Thoracic aorta (tissue), 2 donors: ENCODE measurements at places on chromosomes 5 and 9. TPM values are rescaled to one million over a fixed set of nuclear protein-coding genes. Genes with fewer than 3 reads are reported as not detected.

Gene NPR3
- total RNA-seq, result 25.7 TPM

Gene PCDHGB1
- total RNA-seq, result 11.4 TPM

Gene FOXD4L5
- total RNA-seq, result not detected

Gene TMEM232
- not detected for total RNA-seq

Gene FYB1
- 12.9 TPM for total RNA-seq

DNA sequence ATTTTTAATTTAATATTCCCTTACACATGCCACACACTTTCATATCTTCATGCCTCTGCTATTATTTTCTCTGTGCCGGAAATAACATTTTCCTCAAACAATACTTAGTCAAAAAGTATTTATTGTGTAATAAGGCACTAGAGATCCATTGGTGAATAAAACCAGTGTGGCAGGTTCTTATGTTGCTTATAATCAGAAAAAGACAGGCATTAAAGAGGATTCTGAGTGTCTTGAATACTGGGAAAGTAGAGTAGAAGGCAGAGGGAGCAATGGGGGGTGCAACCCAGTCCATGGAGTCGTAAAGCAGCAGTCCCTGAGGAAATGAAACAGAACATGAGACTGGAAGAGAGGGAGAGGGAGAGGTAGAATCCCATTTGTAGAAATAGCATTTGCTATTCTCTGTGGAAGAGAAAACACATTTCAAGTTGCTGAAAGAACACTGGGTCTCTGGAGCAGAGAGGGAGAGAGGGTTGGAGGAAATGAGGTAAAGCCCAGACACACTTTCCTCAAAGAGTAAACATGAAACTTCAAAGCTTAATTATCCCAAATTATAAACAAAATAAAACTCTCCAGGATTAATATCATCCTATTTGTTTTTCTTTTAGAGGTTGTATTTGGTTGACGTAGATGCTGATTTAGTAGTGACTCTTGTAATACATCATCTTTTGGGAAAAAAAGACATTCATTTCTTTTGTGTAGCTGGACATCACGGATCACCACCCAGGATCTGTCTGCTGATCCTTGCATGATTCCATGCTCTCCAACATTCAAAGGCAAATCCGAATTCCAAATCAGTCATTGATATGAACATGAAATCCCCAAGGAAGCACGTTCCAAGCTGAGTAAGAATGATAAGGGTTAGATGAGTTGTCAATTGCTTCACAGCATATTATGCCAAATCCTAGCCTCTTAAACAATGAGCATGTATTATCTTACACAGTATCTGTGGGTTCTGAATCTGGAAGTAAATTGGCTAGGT, 37.4 kb upstream of the GRAMD2B start:
- no peaks in the 10 kb centered on the region for H3K36me3 ChIP-seq
- H3K27ac ChIP-seq, result peak overlapping the region; percentile 79
- H3K4me1 ChIP-seq, result peaks cover 36% of the 10 kb centered on the region
- H3K27me3 ChIP-seq, result no peaks in the 10 kb centered on the region

- no peaks in the 10 kb centered on the region for H3K4me1 ChIP-seq
- no peak overlapping the region for H3K4me3 ChIP-seq
- no peaks in the 10 kb centered on the region for H3K27me3 ChIP-seq
- H3K27ac ChIP-seq, result no peak overlapping the region
- no peaks in the 10 kb centered on the region for H3K36me3 ChIP-seq
Measured at GRCh38 chr5:173730632-173731298, 114.3 kb upstream of the BOD1 start.

GRCh38 chr5:114467171-114467570, 105.3 kb downstream of the KCNN2 start:
- no peak overlapping the region for H3K4me3 ChIP-seq
- DNase-seq, result no peak
- H3K27ac ChIP-seq, result no peak overlapping the region
- H3K36me3 ChIP-seq, result no peaks in the 10 kb centered on the region
- no peaks in the 10 kb centered on the region for H3K4me1 ChIP-seq

GRCh38 chr9:17938035-17938655, 359.3 kb downstream of the SH3GL2 start:
- H3K4me1 ChIP-seq, result no peaks in the 10 kb centered on the region
- no peaks in the 10 kb centered on the region for H3K27me3 ChIP-seq
- no peaks in the 10 kb centered on the region for H3K36me3 ChIP-seq
- DNase-seq, result no peak
- no peak overlapping the region for H3K4me3 ChIP-seq

- no peak for DNase-seq
- no peaks in the 10 kb centered on the region for H3K27me3 ChIP-seq
- H3K4me3 ChIP-seq, result no peak overlapping the region
- H3K4me1 ChIP-seq, result no peaks in the 10 kb centered on the region
- no peaks in the 10 kb centered on the region for H3K36me3 ChIP-seq
Measured at GRCh38 chr5:169837686-169838085, 142.6 kb downstream of the INSYN2B start.

DNA sequence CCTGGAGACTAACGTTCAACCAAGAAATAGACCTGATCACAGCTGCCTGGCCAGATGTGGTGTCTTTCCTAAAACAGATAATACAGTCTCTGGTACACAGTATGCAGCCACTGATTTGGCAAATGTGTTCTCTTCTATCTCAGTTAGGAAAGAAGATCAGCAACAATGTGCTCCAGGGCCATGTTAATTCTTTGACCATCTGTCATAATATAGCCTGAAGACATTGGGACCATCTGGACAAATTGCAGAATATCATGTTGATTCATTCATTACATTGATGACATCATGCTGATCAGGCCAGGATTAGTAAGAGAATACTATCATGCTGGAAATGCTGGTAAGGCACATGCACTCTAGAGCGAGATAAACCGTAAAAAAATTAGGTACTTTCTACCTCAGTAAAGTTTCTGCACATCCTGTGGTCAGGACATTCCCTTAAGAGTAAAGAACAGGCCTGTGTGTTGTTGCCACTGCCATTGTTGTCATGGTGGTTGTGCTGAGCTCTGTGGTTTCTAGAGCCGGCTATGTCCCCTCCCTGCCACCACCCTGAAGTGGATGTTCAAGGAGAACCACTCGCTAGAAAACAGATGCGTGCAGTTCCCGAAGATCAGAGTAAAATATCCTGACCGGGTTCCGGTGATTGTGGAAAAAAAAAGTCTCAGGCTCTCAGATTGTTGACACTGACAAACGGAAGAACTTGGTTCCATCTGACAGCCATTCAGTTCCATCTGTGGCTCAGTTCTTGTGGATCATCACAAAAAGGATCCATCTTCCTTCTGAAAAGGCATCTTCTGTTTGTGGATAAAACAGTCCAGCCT, 6.4 kb upstream of the JMY start:
- H3K27me3 ChIP-seq, result no peaks in the 10 kb centered on the region
- H3K27ac ChIP-seq, result no peak overlapping the region
- H3K4me1 ChIP-seq, result no peaks in the 10 kb centered on the region
- DNase-seq, result no peak

GRCh38 chr5:2091921-2092320, 209.2 kb upstream of the IRX4 start:
- H3K36me3 ChIP-seq, result no peaks in the 10 kb centered on the region
- no peaks in the 10 kb centered on the region for H3K27me3 ChIP-seq
- no peaks in the 10 kb centered on the region for H3K4me1 ChIP-seq
- no peak overlapping the region for H3K4me3 ChIP-seq

- H3K4me3 ChIP-seq, result no peak overlapping the region
- H3K27me3 ChIP-seq, result no peaks in the 10 kb centered on the region
- H3K36me3 ChIP-seq, result no peaks in the 10 kb centered on the region
- no peak for DNase-seq
Measured at GRCh38 chr5:30605693-30606268, 587.7 kb upstream of the CDH6 start.

GRCh38 chr9:116355153-116355921, 201.7 kb downstream of the PAPPA start:
- H3K27me3 ChIP-seq, result no peaks in the 10 kb centered on the region
- H3K4me1 ChIP-seq, result peaks cover 20% of the 10 kb centered on the region
- DNase-seq, result no peak
- H3K36me3 ChIP-seq, result peaks cover 2% of the 10 kb centered on the region

- no peaks in the 10 kb centered on the region for H3K36me3 ChIP-seq
- DNase-seq, result peak; percentile 67
- no peaks in the 10 kb centered on the region for H3K27me3 ChIP-seq
- peaks cover 25% of the 10 kb centered on the region for H3K4me1 ChIP-seq
Measured at GRCh38 chr9:129412814-129413536, 207.9 kb downstream of the C9orf50 start.

DNA sequence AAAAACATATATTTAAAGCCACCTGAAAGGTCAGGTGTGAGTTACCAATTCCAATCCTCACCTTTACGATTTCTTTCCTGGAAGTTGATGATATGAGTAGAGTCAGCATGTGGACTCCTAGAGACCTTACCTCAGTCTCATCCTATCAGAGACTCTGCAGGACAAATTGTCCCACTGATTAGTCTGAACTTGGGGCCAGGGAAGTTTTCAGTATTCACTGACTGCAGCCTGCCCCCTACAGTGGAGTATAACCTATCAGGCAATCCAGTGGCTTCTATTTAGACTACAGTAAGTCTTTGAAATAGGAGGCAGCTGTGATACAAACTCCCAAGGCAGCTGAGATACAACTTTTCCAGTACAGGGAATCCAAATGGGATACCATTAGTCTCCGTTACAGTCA, 449.4 kb upstream of the CDH10 start:
- H3K4me1 ChIP-seq, result no peaks in the 10 kb centered on the region
- H3K27me3 ChIP-seq, result no peaks in the 10 kb centered on the region
- no peaks in the 10 kb centered on the region for H3K36me3 ChIP-seq
- DNase-seq, result no peak

DNA sequence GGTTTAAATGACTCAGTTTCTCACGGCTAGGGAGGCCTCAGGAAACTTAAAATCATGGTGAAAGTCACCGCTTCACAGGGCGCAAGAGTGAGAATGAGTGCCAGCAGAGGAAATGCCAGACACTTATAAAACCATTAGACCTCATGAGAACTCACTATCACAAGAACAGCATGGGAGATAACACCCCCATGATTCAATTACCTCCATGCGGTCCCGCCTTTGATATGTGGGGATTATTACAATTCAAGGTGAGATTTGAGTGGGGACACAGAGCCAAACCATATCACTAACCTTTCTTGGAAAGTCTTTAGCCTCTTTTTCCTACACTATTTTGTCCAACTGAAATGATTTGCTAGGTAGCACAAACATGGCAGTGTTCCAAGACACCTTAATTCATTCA, 533.9 kb upstream of the NUDT12 start:
- H3K27ac ChIP-seq, result no peak overlapping the region
- no peaks in the 10 kb centered on the region for H3K4me1 ChIP-seq
- no peaks in the 10 kb centered on the region for H3K36me3 ChIP-seq
- H3K27me3 ChIP-seq, result no peaks in the 10 kb centered on the region
- DNase-seq, result no peak

DNA sequence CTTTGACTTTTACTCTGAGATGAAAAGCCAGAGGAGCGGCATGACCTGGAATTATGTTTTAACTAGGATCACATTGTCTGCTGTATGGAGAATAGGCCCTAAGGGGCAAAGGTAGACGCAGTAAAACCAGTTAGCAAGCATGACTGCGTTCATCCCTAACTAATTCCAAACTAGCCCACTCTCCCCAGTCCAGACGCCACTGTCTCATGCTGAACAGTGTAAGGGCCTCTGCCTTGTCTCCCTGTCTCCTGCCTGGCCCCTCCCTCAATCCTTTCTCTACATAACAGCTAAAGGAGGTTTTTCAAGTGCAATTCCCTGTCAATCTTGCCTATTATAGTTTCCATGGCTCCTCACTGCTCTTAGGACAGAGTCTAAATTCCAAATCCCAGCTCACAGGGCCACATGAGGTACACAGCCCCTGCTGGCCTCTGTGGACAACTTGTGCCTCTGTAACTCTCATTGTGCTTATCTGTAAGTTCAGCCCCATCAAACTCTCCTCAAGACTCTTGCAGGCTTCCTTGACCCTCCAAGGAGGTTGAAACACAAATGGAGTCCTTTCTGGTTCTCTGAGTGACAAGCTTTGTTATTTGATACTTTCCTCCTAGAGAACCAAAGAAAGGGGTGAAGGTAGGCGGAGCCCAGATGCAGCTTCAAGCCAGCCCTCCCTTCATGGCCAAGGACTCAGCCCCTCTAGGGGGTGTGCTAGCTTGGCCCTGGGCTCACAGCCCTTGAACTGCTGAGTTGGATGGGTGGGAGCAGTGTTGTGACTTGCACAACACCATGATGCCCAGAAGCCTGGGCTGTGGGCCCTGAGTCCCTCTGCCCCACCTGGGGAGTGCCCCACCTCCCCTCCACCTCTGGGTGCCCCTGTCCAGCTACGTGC, 16.0 kb upstream of the SLC22A4 start:
- H3K27me3 ChIP-seq, result no peaks in the 10 kb centered on the region
- no peak overlapping the region for H3K4me3 ChIP-seq
- no peaks in the 10 kb centered on the region for H3K36me3 ChIP-seq
- H3K4me1 ChIP-seq, result no peaks in the 10 kb centered on the region

GRCh38 chr5:131242728-131243255, 21.1 kb upstream of the CDC42SE2 start:
- H3K27ac ChIP-seq, result no peak overlapping the region
- no peak for DNase-seq
- H3K27me3 ChIP-seq, result no peaks in the 10 kb centered on the region
- H3K4me3 ChIP-seq, result no peak overlapping the region

GRCh38 chr9:26266146-26266793, 588.0 kb upstream of the TUSC1 start:
- DNase-seq, result no peak
- H3K27ac ChIP-seq, result no peak overlapping the region
- H3K36me3 ChIP-seq, result no peaks in the 10 kb centered on the region
- H3K4me3 ChIP-seq, result no peak overlapping the region
- H3K27me3 ChIP-seq, result no peaks in the 10 kb centered on the region

DNA sequence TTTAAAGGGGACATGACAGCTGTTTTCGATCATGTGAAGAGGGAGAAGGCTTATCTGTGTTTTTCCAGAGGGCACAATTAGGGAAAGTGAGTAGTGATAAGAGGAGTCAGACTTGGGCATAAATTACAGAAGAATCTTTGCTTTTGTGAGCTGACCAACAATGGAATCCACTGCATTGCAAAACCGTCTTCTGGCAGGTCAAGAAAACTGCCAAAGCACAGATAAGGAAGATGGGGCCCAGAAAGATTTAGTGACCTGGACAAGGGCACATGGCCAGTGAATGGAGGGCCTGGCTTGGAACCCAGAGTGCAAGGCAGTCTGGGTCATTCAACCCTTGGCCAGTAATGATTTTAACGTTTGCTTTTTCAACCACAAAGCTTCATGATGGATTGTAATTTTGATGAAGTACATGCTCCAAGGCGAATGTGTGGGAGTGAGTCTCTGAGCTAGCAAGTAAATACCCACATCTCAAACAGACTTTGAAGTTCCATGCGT, 153.2 kb upstream of the MAST4 start:
- no peaks in the 10 kb centered on the region for H3K36me3 ChIP-seq
- H3K27ac ChIP-seq, result no peak overlapping the region
- H3K27me3 ChIP-seq, result no peaks in the 10 kb centered on the region
- no peaks in the 10 kb centered on the region for H3K4me1 ChIP-seq
- DNase-seq, result no peak

DNA sequence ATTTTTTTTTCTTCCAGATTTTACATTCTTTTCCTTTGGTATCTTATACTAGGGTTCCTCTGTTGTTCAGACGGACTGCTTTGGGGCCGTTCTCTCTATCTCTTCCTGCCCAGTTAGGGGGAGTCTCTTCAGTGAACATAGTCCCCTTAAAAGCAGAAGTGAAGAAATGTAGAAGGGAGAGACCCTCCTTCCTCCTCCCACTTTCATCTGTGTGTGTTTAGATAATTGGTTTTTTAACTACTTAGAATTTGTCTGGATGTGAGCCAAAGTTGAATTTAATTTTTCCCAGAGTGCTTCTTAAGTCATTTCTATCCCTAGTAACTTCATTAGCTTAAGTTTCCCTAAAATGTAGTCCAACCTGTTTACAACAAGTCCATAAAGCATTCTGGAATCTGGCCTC, 167.5 kb downstream of the HACD4 start:
- H3K27me3 ChIP-seq, result no peaks in the 10 kb centered on the region
- no peaks in the 10 kb centered on the region for H3K36me3 ChIP-seq
- no peak overlapping the region for H3K27ac ChIP-seq
- no peak overlapping the region for H3K4me3 ChIP-seq
- H3K4me1 ChIP-seq, result no peaks in the 10 kb centered on the region
